ENCODE measurements at places on chromosomes 4 and X.

GRCh38 chrX:118062048-118062789, 54.4 kb downstream of the KLHL13 start:
- no peak for DNase-seq

- DNase-seq, result no peak
Measured at GRCh38 chr4:140027101-140027500, 126.9 kb downstream of the MAML3 start.

GRCh38 chr4:65983061-65983460, 312.8 kb upstream of the EPHA5 start:
- no peak for DNase-seq

DNA sequence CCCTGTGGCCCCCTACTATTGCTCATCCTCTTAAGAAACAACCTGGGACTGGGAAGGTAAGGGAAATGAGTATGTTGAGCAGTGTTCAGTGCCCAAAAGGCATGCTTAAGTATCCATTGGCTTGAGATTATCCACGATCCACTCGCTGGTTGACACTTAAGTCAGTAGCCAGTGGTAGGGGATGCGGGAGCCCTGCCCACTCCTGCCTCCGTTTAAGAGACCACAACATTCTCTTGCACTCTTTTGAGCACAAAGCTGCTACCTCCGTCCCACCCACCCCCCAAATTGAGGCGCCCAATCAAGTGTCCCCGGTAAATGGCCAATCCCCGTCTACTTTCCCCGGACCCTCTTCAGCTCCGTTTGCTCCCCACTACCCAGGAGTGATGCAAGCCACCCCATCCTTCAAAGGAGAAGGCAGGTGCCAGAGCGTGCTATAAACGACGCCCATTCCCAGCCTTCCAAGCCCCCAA, 25.0 kb downstream of the UTP14A start:
- DNase-seq, result no peak

- DNase-seq, result no peak
Measured at GRCh38 chrX:39856472-39857121, 241.2 kb downstream of the BCOR start.

GRCh38 chr4:184503869-184504300, 29.5 kb upstream of the IRF2 start:
- DNase-seq, result no peak

GRCh38 chr4:38954727-38955126, 77.5 kb downstream of the TMEM156 start:
- DNase-seq, result no peak

DNA sequence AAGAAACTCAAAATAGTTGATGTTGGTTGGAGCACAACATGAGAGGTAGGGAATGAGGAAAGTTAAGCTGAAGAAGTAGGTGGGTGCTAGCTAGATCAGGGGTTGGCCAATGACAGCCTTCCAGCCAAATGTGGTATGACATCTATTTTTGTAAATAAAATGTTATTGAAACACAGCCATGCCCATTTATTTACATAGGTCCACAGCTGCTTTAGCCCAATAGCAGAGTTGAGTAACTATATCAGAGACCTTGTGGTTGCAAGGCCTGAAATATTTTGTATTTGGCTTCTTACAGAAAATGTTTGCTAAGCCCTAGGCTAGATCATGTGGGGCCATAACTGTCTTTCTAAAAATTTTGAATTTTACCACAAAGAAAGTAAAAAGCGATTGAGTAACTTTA, 234.9 kb upstream of the CTSO start:
- DNase-seq, result no peak

GRCh38 chr4:102343964-102344519, 1.2 kb downstream of the SLC39A8 start:
- no peak for DNase-seq

GRCh38 chr4:57187246-57187645, 77.1 kb upstream of the IGFBP7 start:
- DNase-seq, result no peak

Measured in sciatic nerve (tissue), 2 donors.